ENCODE measurements at places on chromosomes 11 and 22.

DNA sequence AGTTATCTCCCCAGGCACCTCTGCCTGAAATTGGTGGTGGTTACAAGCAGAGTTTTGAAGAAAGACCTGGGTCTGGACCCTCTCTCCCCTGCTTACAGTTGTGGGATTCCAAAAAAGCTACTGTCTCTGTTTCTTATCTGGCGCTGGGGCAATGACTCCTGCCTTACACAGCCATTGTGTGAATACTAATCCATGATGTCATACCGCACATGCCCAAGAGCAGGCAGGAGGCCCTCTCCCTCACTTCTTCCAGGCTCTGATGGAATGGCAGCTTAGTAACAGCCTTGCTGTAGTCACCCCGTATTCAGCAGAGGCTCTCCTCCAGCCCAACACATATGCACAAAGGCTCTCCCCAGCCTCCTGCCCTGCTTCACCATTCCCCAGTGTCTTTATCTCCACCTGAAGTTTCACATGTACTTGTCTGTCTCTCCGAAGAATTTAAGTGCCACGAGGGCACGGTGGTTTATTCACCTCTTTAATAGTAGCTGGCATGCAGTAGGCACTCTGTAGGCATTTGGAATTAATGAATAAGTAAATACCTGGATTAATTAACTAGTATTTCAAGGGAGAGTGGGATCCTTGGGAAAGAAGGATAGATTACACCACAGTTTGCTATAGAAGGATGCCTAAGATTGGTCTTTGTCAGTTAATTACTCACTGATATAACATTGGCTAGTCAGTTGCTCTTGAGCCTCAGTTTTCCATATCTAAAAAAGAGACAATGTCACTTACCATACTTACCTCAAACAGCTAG is 165.6 kb downstream of the ETS1 start:
- ATAC-seq: no peak

GRCh38 chr22:33917744-33918406 is 2.4 kb downstream of the LARGE1 start:
- ATAC-seq: no peak

GRCh38 chr11:12600829-12601228 is 73.4 kb upstream of the TEAD1 start:
- ATAC-seq: no peak

- ATAC-seq: no peak
Measured at GRCh38 chr11:3203221-3204043, 15.2 kb downstream of the MRGPRG start.

GRCh38 chr22:45008751-45009605 is 827 bp downstream of the PHF21B start:
- peak; percentile 7 for ATAC-seq

GRCh38 chr11:99065121-99065520 is 44.4 kb downstream of the CNTN5 start:
- ATAC-seq: no peak

- ATAC-seq: no peak
Measured at GRCh38 chr22:22552630-22553029, 6.4 kb downstream of the PRAME start.

DNA sequence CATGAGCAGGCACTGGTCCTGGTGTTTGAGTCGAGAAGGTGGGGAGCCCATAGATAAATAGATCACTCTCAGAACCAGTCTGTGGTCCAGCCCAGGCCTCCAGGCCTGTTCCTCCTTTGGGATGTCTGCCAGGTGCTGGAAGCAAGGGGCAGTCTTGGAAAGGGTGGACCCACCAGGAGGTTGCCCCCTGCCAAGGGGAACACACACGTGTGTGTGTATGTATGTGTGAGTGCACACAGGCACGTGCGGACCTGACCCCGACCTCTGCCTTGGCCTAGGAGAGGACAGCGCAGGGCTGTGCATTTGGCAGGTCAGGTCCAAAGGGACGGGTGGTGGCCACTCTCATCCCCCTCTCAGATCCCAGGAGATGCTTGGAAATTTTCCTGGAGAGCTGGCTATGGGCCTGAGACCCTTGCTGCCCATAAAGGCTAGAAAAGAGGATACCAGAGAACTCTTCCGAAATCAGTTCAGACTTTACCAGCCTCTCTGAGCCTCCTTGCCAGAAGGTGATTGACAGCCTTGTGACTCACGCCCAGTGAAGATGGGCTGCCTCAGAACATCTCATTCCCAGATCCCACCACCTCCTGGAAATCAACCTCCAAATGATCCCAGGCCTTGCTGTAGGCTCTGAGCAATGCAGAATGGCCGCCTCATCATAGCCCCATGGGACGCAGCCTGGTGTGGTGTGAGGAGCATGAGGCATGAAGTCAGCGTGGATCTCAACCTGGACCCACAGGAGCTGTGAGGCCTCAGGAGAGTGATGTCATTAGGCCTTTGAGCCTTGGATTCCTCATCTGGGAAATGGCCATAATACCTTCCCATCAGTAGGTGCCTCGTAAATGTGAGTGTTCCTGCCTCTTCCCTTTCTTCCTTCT is 24.0 kb upstream of the CREB3L1 start:
- ATAC-seq: peak; percentile 28

- no peak for ATAC-seq
Measured at GRCh38 chr11:61068581-61068980, 33.7 kb upstream of the CD5 start.

- no peak for ATAC-seq
Measured at GRCh38 chr11:45482331-45482730, 183.1 kb downstream of the CHST1 start.

GRCh38 chr11:95660038-95660437 is 129.5 kb downstream of the FAM76B start:
- no peak for ATAC-seq

- no peak for ATAC-seq
Measured at GRCh38 chr11:38594895-38595294, 1996.9 kb upstream of the RAG2 start.

DNA sequence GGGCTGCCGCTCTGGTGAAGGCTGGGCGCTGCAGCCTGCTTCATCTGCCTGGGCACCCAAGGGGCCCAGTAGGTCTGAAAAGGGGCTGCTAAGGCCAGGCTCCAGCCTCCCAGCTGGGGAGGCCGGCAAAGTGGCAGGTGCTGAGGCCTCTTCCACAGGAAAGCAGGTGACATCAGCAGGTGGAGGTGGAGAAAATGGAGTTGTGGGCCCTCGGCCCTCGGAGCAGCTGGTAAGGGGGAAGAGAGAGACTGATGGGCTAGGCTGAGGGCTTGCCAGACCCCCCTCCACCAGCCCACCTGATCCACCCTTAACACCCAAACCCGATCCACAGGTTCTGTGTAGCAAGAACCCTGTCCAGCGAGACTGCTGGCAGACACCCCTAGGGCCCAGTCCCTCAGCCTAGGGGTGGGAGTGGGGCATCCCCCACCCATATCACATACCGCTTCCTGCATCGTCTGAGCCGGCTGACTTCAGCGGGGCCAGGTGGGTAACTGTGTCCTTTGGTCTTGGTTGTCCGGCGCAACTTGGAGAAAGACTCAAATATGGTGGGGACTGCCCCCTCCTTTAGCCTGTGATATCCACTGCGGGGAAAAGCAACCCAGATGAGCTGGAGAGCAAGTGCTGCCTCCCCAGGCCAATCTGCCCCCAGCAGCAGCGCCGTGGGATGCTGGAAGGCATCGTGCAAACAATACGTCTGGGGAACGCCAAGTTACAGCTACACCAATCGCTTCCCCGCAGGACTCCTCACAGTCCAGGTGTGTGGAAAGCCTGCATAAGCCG is 1.5 kb downstream of the THAP7 start:
- no peak for ATAC-seq

DNA sequence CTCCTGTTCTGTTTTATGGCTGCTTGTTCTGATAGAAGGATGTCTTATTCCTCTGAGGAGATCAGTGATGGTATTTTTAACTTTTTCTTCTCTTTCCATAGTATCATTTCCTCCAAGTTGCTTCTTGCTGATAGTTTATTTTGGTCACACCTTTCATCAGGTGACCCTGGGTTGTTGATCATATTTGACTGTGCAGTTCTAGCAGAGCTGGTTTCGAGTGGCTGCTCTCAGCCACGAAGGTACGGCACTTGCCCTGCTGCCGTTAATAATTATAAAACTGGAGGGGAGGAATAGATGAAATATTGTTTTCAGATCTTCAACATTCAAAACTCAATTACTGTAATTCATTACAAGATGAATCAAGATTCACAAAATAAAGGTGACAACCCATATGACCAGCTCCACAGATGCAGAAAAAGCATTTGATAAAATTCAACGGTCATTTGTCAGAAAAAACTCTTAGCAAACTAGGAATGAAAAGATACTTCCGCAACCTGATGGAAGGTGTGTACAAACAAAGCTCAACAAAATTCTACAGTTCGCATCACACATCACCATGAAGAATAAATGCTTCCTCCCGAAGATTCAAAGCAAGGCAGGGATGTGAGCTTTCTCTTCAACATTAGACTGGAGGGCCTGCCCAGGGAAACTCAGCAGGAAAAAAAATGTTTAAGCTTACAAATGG is 59.2 kb upstream of the RTL6 start:
- no peak for ATAC-seq

DNA sequence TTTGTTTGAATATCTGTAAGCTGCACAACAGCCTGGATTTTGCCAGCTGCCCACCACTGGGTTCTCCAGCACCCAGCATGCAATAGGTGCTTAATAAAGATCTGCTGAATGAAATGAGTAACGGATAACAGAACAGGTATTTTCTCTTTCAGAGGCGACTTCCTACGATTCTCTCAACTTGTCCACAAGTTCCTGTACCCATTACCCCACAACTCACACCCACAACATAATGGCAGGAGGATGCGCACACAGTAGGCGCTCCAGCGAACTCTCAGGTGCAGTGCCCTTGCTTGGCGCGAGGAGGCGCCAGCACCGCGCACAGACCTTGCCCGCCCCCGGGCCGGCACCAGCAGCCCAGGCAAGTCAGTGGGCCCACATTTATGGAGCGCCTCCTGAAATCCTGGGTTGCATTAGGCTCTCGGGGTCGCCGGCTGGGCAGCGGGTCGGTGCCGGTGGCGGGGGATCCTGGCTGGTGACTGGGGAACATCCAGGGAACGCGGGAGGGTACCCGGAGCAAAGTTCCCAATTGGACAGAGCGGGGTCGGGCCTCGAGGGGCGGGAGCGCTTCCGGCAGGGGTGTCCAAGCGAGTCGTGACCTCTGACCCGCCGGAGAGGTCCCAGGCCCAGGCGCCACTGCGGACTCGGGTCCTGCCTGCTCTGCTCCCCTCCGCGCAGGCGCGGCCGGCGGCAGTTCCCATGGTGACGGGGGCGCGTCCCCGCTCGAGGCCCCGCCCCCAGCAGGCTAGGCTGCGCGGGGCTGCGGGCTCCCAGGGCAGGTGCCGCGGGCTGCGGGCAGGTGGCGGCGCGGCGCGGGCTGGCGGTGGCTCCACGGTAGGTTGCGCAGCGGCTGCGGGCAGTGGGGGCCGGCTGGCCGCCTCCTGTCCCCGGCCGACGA is at the start of gene KIAA1671:
KIAA1671 (plus strand) TSS at position 775 of the 895 bp plus-strand sequence. CDS start 75,284 bp downstream, outside the sequence.
- peak; percentile 88 for ATAC-seq

GRCh38 chr11:11407065-11407762 is 54.2 kb upstream of the CSNK2A3 start:
- ATAC-seq: no peak

DNA sequence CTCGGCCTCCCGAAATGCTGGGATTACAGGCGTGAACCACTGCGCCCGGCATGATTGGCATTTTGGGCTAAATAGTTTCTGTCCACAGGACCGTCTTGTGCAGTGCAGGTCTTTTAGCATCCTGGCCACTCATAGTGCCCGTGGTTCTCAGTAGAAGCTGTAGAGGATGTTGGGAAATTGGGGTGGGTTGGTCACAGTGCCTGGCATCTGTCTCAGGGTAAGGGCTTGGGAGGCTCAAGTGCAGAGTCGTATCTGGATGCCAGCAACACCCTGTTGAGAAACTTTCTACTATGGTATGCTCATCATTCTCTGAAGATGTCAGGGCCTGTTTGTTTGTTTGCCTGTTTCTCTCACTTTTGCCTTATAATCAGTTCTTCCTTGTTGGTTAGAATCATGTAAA is 21.9 kb downstream of the UBE2L3 start:
- ATAC-seq: no peak

- ATAC-seq: no peak
Measured at GRCh38 chr11:95563173-95563572, 226.4 kb downstream of the FAM76B start.

DNA sequence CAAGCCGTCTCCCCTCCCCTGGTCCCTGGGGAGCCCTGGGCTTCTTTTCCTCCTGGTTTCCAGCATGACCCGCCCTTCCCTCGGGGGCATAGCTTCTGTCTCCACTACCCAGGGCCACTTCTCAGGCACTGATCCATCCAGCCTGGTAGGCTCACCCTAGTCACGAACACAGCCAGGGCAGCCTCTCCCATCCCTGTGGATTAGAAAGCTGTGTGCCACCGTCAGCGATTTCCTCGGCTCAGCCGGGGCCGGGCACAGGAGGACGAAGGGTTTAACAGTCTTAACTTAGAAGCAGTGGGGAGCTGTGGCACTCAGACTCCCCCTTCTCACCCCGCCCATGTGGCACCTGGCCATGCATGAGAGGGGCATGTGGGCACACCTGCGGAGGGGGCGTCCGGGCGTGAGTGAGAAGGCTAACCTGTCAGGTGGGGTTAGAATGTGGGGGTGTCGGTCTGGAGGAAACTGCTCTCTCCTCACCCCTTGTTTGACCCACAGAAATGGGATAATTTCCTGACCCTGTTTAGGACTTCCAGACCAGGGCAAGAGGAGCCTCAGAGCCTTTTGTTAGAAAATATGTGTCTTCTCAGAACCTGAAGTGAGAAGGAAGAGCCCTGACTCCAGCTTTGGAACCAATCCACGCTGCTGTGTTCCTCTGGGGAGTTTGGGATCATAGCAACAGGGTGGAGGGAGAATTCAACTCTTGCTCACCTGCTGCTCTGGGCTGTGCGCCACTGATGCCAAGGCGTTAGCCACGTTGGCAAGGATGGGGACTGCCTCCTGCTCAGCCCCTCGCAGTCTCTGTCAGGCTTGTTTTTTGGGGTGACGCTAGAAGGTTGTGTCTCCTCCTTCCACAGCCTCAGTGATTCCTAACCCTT is 14.6 kb downstream of the GLB1L2 start:
- no peak for ATAC-seq

DNA sequence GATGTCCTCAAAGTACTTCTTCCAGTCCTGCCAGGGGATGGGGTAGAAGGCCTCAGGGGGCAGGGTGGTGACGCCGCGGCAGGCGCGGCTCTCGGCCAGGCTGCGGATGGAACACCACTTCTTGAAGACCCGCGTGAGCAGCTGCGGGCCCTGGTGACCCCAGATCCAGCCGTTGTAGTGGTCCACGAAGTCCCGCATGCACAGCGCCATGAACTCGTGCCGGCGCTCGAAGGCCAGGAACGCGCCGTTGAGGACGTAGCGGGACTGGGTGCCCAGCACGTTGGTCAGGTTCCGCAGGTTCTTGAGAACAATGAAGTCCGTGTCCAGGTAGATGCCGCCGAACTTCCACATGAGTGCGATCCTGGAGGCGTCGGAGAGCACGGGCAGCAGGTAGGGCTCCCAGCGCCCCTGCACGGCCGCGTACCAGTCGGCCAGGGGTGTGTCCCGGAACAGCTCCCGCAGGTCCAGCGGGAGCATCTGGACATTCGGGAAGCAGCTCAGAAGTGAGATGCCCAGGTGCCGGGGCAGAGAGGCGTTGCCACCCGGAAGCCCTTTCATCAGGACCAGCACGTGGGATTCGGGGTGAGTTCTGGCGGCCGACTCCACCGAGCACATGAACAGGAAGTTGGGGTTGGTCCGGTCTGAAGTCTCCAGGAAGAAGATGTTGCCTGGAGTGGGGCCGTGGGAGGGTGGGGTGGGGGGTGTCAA is 27.5 kb downstream of the A4GALT start:
- no peak for ATAC-seq

GRCh38 chr11:66856496-66857233 is at the start of gene LRFN4:
Gene LRFN4, plus strand, starts transcription at chr11:66857064. Its CDS starts 681 bp downstream, at chr11:66857745.
- ATAC-seq: peak; percentile 64

- peak; percentile 42 for ATAC-seq
Measured at GRCh38 chr11:61785837-61786402, 6.5 kb downstream of the TMEM258 start.
